ENCODE measurements at places on chromosomes 5 and 9.
A peak's percentile ranks its signal among the peaks of the same experiment; 100 is the strongest.

- DNase-seq: no peak
These were observed 33.2 kb downstream of the TERT start for GRCh38 chr5:1261643-1262042.

DNA sequence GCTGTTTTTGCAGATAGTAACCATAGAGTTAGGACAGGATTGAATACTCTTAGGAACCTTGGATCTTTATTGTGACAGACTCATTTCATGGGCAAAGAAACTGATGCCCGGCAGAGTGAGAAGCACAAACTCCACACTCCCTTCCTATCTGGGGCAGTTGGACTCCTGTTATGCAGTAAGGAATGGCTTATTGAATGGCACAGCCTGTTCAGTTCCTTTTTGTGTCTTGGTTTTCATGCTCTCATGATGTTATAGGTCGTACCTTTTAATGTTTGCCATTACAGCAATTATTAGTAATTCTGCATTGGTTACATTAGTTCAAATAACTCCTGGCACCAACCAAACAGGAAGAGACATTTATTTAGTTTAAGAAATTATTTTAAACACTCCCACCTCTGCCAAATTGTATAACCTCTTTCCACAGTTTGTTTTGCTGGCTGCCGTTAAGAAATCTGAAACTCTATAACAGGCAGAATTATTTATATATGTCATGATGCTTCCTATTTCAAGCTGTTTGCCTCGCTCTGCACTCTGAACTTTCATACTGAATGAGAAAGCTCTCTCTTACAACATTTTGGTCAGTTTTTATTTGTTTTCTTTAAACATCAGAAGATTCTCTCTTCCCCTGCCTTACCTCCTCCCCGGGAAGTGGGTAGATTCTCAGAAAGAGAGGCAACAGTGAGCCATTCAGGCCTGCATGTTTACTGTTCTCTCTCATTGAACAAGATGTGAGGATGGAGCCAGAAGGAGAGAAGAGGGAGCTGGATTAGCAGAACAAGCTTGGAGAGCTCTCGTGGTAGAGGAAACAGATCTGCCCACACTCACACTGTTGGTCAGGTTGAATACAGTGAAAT lies 144.4 kb downstream of the ARHGEF28 start:
- no peak for DNase-seq

DNA sequence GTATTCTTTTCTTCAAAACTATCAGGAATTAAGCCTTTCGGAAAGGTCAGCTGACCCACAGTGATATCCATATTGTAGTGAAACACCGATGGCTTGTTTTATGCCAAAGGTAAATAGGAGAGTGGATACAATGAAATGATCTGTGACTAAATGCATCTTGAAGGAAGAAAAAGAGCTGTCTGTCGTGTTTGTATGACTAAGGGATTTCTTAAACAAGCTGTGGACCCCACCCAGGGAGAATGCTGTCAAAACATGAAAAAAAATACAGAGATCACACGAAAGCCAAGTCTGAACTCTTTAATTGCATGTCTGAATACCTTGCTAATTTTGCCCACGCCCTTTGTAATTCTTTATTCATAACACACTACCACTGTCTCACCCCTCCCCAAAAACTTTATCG lies 286.4 kb upstream of the WWC1 start:
- DNase-seq: no peak

- DNase-seq: peak; percentile 94
These were observed 6.3 kb upstream of the GARIN3 start for GRCh38 chr5:157172403-157172802.

DNA sequence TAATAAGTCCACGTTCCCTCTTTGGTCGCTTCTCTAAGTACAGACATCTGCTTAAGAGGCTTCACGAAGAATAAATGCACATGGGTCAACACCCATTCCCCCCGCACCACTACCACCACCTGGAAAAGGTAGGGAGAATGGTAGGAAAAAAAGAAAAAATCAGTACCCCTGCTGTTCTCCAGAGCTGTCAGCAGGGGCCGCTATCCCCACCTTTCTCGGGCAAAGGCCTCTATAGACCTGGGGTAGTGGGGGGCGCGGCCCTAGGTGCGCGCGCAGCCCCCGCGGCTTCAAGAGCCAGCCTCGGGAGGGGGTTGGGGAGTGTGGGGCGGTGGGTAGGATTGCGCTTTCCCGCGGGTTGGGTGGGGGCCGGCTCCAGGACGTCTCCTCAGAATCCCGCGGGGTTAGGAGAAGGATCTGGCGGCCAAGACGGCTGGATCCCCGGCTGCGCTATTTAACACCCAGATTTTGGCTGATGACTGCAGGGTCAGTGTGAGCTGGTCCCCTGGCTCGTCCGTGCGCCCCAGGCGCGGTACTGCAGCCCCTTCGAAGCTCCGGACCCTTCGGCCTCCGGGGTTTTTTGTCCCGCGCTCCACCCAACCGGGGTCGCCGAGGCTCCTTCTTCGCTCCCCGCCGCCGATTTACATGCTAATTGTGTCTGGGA lies 1.6 kb upstream of the SEMA6A start:
- DNase-seq: peak; percentile 46

DNA sequence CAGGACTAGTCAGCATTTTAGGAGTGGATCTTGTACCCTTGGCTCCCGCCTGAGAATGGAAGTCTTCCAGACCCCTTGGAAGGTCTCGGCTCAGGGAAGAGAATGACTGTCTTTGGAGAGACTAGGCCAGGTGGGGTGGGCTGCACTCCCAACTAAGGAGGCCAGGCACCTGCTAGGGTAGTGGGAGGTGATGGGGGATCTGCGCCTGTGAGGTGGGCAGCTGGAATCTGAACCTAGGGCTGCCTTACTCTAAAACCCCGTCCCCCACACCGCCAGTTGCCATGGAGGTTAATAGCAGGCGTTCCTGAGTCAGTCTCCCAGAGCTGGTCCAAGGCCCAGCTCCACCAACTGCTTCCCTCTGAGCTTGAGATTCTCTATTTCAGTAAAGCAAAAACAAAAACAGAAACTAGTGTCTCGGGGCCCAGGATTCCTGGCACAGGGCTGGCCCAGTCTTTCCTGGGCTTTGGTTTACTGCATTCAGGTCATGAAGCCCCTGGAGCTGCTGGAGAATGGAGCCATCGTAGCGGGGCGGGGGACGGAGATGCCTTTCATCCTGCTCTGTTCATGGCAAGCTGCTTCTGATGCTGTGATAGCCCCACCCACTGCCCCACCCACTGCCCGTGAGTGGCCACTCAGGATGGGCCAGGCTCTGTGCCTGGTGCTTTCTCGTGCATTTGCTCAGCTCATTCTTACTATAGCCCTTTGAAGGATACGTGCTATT lies 57.5 kb downstream of the DAB2IP start:
- DNase-seq: no peak

DNA sequence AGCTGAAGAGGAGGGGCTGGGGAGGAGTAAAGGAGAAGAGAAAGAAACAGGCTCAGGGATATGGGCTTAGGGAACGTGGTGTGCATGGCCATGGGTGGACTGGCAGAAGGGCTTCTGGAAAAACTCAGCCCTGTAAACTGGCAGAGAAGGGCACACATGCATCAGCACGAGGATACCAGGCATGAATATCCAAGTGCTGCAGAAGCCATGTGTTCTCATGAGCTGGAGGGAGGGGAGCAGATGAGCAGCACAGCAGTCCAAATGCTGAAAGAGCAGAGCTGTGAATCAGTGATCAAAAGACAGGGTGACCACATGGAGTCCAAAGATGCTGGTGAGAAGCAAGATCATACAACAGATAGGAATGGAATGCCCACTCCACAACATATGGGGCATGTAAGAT lies 72.3 kb downstream of the SEMA5A start:
- no peak for DNase-seq

GRCh38 chr9:134476942-134477335 lies 150.7 kb downstream of the RXRA start:
- no peak for DNase-seq

GRCh38 chr9:121990600-121991306 lies 102.4 kb downstream of the TTLL11 start:
- DNase-seq: no peak

DNA sequence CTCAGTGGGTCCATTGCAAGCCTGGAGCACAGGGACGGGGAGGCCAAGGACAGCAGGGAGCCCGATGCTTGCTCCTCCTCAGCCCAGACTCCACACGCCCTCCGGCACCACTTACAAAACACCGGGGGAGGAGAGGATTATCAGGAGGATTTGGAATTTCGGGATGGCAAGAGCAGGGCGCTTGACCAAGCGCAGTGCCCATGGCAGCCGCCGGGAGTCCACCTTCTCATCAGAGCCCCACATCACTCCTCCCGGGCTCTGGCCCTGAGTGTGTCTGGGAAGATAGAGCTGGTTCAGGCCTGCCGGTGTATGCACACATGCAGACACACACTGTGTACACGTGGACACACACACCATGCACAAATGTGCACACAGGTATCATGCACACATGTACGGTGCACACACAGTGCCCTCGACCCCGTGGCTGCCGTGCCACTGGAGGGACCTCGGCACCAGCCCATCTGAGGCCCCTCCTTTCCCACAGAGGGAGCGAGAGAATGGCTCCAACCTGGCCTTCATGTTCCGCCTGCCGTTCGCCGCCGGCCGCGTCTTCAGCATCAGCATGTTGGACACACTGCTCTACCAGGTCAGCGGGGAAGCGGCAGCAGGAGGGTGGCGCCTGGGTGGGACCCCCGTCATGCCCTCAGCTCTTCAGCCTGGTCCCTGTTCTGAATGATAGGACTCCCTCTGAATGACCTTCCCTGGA lies 81.7 kb downstream of the KCNT1 start:
- DNase-seq: no peak

GRCh38 chr5:27325513-27325912 lies 287.1 kb upstream of the CDH9 start:
- DNase-seq: no peak

- no peak for DNase-seq
These were observed 22.8 kb upstream of the TNFAIP8 start for GRCh38 chr5:119332978-119333401.

DNA sequence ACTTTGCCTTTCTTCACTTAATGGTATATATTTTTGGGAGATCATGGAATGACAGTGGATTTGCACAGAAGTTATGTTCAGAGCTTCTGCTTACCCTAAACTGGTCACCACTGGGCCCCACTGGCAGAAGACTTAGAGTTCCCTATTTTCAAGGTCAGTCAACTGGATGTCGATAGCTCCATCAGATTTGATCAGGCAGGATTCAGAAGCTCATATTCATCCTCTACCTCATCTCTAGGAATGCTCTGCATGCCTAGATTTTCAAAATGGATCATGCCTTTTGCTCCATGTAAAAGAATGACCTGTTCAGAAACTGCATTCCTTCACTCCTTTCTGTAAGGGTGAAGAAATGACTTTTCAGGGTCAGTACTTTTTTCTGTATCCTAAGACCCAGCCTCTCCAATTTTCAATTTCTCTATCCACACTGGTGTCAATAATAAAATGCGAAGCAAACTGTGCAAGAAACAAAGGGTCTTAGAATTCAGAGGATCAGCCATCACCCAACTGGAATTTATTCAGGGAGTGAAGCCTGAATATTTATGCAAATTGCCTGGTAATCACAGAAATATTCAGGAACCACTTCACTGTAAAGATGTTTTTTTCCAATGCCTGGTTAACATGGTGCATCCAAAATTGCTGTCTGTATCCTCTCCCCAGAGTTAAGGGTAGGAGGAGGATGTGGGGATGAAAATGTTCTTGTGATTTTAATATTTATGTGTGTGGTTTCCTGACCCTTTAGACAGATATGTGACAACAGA lies 125.4 kb downstream of the DOCK2 start:
- no peak for DNase-seq

All from stimulated activated CD4-positive, alpha-beta T cell treated with anti-CD3 and anti-CD28 coated beads, Interleukin-1b, Interleukin-23, amount 100 ng/mL, for 48 hours (primary cell).